ENCODE measurements at places on chromosomes 3 and 15. TPM values are rescaled to one million over a fixed set of nuclear protein-coding genes. Genes with fewer than 3 reads are reported as not detected.

MUC20 gene
- not detected for total RNA-seq

FMN1 gene
- total RNA-seq: 3.0 TPM

EBLN2 gene
- 7.9 TPM for total RNA-seq

CHRNA5 gene
- 2.0 TPM for total RNA-seq

MKRN3 gene
- 3.9 TPM for total RNA-seq

ARGFX gene
- total RNA-seq: not detected

TOPAZ1 gene
- not detected for total RNA-seq

LRRC2 gene
- 1.4 TPM for total RNA-seq

EPB42 gene
- total RNA-seq: not detected

ILDR1 gene
- not detected for total RNA-seq

FAM107A gene
- not detected for total RNA-seq

CASR gene
- total RNA-seq: not detected

PSTPIP1 gene
- not detected for total RNA-seq

SKOR1 gene
- total RNA-seq: 0.22 TPM

LRRC28 gene
- 23.6 TPM for total RNA-seq

ARNT2 gene
- 8.6 TPM for total RNA-seq
